NCI-H2029 treated with DMSO at 0.1 percent for 48 hours (cell line): ENCODE measurements at places on chromosomes 11 and 22.

GRCh38 chr11:91421641-91422040, 803.0 kb upstream of the FAT3 start:
- DNase-seq = no peak

GRCh38 chr11:67303835-67304411, 593 bp downstream of the SSH3 start:
- no peak for DNase-seq

GRCh38 chr11:80911666-80912065, 1470.8 kb upstream of the TENM4 start:
- DNase-seq = no peak

DNA sequence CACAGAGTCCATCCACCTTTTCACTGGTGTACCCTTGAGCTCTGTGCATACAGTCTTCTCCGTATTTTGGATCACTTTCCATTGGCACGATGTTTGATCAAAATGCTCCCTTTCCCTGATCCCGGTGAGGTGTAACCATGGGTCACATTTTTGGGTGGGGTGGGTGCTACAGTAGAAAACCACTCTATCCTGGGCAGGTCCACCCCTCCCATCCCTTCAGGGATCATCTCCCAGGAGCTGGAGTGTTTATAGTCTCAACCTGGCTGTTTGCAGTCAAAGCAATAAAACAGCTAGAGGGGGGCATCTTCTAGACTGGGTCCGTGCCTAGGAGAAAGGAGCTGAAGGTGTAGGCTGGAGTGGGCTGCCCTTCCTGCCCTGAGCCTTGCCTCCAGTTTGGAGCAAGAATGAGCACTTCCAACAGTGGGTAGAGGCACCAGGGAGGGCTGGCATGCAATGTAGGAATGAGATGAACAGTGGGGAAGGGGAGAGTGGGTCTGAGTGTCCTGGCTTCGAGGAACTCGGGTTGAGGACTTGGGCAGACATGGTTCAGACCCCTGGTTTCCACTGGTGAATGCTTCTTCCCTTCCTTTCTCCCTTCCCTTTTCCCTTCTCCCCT, 38.8 kb downstream of the RNF141 start:
- no peak for DNase-seq

- no peak for DNase-seq
Observed at GRCh38 chr11:126660761-126661425, 305.4 kb downstream of the ST3GAL4 start.

DNA sequence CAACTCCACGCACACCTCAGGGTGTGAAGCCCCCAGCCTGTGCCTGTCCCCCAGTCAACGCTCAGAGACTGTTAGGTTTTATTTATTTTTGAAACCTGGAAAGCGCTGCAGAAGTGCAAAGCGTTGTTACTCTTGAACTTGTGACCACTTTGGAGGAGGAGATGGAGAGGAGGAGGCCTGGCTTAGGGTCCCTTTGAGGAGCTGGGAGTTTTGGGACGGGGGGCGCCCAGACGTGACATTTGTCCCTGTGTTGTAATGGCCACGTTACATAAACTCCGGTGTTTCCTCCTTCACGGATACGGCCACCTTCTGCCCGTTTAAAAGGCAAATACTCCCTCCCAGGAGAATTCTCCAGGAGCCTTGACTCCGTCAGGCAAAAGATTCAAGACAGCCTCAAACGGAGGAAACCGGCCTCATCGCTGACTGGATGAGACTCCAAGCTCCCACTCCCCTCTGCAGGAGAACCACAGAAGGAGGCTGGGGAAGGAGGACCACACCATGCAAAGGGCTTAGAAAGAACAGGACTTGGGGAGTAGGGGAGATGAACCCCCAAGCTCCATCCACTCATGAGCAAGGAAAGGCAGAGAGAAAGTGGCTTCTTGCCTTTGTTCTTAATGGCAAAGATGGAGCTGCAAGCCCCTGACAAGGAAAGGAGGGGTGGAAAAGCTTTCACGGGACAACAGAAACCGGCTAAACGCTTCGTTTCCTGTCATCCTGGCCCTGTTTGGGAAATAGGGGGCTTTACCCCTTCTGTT, 630 bp downstream of the PIK3IP1 start:
- no peak for DNase-seq

DNA sequence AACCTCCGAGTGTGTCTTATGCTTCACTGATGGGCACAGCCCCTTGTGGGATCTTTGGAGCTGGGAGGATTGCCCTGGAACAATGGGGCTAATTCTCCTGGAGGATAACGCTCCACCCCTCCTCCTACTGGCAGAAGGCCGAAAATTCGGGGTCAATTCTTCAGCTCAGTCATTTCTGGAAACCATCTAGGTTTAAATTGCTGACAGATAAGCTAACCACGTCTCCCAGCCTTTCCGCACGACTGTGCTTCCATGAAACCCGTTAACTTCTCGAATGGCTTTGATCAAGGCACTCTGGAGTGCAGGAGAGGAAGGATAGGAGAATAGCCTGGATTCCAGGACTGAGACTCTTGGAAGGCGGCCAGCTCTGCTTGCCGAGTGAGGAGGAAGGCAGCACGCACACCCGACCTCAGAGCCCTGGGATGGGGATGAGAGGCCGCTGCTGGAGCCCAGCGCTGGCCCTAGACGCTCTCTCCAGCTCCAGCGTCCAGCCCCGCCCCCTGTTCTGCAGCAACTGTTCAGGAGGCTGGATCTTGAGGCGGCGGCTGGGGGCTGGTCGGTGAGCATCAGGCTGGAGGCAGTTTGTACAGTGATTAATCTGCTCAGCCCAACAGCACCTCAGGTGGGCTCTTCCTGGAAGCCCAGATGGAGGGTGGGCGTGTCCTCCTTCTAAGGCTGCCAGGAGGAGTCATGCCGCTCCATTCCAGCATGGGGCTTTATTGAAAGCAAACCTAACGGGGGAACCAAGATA, 176.7 kb upstream of the NCAM1 start:
- peak; percentile 49 for DNase-seq

- DNase-seq = no peak
Observed at GRCh38 chr11:117992136-117992535, 5.9 kb downstream of the IL10RA start.

- DNase-seq = no peak
Observed at GRCh38 chr11:70306586-70307033, 36.1 kb downstream of the PPFIA1 start.

DNA sequence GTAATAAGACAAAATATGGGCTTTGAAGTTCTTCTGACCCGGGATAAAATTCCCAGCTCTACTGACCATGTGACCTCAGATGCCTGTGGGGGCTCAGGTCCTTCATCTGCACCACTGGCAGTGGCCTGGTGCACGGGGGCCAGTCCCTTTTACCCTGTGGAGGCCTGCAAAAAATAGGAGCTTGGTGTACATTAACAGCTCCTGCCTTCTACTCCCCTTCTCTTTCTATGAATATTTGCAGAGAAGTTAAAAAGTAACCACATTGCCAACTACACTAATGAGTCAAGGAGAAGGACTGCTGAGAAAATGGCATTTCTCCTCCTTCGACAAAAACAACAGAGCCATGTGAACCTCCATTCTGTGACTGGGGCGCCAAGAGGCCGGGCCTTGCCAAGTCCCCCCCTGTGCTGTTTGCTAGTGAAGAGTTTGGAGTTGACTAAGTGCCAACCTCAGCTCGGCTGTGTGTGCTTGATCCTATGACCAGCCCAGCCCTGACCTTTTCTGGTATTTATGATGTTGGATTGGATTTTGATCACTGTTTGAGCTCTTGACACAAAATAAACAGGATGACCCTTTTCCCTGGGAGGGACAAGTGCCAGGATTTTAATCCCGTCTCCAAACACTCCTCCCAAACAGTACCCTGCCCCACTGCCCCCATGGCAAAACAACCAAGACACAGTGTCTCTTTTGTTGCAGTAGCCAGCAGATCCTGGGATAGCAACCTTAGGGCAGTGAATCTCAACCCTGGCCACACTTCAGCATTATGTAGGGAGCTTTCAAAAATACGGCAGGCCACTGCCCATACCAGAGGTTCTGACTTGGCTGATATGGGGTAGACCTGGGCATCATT, 380.1 kb downstream of the LARGE1 start:
- DNase-seq = peak; percentile 42

DNA sequence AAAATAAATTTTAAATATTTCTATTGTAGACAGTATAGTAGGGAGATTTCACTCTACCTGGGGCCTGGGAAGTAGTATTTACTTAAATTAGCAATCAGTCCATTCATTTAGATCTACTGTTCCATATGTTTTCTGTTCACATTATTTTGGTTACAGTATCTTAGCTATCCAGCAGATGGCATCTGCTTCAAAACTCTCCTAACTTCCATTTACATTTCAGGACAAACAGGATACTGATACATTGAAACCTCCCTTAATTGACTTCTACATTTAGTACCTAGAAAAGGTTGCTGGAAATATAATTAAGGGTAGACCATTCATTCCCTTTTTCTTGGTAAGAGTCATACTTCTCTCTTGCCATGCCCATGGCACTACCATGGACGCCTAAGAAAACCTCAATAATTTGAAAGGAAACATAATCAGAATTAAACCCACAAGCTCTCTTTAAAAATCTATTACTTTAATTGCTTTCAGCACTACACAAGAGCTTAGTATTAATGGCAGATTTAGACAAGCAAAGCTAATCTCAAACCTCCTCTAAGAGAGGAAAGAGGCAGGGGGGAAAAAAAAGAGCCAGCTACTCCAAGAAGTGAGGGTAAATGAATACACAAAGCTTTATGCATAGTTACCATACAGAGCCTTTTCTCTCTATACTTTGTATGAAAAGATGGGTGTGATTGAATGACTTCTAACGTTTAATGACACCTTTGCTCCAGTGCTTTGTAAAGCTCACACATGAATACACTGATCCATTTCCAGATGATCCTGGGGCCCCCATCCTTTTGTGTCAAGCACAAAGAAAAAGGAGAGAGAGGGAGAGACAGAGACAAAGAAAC, 131.2 kb upstream of the MTMR2 start:
- no peak for DNase-seq

DNA sequence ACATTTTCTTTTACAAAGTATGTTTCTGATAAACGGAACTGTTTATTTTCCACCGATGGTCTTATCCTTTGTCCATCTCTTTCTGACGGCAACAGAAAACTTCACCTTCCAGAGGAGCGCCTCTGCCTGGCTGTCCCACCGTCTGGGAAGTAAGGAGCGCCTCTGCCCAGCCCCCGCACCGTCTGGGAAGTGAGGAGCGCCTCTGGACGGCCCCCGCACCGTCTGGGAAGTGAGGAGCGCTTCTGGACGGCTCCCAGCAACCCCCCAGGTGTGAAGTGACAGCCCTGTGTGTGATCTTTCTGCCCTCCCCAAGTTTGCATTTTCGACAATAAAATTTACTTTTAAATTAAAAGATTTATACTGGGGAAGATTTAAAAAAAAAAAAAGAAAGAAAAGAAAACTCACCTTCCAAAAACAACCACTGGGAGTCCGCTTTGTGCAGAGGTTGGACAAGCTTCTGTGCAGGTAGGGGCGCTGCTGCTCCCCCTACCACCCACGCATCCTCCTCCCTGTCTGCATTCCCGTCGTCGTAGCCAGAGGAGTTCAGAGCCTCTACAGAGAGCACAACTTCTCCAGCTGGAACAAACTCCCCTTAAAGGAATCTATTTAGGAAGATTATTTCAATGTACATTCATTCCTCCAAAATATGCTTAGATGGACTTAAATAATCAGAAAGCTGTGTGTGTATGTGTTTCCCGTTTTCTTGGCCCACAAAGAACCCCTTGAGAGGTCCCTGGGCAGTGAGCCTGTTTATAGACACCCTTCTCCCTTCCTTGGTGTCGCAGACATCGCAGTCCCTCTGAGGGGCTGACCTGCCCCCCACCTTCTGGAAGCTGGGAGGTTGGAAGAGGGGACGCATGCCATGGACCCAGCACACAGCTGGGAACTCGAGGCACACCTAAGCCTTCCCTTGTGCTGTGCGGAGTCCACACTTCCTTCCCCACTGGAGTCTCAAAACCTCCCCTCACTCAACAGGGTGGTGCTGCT, 849 bp upstream of the APOBEC3B start:
- no peak for DNase-seq

DNA sequence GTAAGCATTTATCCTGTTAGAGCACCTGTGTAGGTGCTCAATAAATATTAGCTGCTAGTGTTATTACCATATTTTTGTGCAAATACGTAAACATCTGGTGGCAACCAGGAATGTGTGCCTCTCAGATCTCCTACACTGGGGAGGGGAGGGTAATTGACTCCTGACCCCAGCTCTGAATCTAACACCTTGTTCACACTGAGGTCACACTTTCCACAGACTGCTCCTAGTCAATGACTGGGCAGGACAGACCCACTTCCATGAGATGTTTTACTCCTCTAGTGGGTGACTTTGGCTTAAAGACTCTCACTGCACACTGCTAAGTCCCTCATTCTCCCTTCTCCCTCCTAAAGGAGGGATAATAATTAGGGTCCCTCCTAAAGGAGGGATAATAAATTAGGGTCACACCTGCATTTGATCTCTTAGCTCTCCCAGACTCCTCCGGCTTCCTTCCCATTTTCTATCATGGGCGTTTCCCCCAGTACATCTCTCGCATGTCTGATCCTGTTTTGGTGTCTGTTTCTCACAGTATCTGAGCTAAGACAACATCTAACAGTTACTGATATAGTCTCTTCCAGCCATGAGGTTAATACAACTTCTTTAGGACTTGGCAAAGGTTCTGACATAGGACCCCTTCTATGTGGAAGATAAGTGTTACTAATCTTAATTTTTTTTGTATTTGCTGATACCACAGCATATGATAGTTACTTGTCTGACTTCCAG, 8.0 kb downstream of the CSTPP1 start:
- DNase-seq = no peak

GRCh38 chr11:95680169-95680929, 109.2 kb downstream of the FAM76B start:
- no peak for DNase-seq

DNA sequence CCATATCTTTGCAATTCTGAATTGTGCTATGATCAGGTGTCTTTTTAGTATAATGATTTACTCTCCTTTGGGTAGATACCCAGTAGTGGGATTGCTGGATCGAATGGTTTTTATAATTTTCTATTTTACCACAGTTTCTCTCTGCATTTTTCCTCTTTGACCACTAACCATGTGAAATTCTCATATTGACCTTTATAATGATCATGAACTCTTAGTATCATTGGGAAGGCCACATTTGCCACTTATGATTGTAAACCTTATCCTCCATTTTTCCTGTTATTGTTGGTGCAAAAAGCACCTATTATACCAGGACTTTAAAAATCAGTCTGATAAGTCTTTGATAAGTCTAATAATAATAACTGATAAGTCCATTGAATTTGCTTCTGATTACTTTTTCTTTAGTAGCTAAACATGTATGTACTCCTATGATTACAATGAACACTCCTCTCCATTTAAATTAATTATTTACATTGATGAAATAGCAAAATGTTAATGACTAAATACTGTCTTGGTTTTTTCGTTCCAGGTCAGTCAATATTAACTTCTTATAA, 9.6 kb downstream of the NEAT1 start:
- DNase-seq = no peak

DNA sequence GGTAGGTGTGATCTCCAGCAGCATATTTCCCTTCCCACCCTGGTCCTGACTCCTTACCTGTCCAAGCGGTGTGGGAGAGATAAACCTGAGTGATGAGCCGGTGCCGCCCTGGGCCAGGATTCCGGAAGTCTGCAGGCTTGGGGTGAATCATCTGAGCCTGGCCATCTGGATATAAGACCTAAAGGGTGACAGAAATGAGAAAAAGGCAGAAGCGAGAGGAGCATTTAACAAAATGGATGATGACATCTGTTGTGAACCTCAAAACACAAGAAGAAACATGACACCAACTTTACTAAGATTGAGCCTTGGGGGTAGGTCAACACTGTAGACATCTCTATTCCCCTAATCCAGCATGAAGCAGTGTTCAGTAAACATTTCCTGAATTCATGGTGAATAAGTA, 62.8 kb downstream of the AAMDC start:
- no peak for DNase-seq
